ENCODE measurements at places on chromosomes 6 and 20.
A peak's percentile ranks its signal among the peaks of the same experiment; 100 is the strongest.

- DNase-seq, result no peak
These were observed 15.7 kb upstream of the BHLHE23 start for GRCh38 chr20:63022501-63022900.

GRCh38 chr20:23417861-23418260, 3.4 kb downstream of the NAPB start:
- no peak for DNase-seq

DNA sequence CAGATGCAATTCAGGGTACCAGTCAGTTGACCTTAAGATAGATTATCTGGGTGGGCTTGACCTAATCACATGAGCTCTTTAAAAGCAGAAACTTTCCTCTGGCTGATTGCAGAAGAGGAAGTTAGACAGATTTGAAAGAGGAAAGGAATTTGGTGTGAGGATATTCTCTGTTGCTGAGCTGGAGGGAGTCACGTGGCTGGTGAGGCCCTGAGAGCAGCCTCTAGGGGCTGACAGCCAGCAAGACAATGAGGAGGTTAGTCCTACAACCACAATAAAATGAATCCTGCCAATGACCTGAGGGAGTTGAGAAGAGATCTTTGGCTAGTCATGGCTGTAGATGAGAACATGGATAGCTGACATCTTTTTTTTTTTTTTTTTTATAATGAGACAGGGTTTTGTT, 87.0 kb upstream of the B3GAT2 start:
- DNase-seq, result no peak

DNA sequence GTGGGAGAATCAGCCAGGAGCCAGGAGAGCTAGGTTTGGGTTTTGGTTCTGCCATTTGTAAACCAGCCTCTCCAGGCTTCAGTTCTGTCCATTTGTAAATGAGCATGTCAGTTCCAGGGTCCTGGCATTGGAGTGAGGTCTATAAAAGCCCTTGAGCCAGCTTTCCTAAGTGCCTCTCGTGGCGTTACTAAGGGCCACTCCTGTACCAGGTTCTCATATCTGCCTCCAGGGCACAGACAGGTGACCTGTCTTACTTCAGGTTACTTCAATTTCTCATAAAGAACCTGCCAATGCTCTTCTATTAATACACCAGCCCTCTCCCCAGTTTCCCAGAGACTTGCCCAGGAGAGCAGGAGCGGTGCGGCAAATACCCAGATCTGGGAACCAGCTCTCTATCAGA, 101.9 kb downstream of the VEGFA start:
- no peak for DNase-seq

- DNase-seq, result no peak
These were observed 88.1 kb downstream of the HMGCLL1 start for GRCh38 chr6:55490871-55491270.

DNA sequence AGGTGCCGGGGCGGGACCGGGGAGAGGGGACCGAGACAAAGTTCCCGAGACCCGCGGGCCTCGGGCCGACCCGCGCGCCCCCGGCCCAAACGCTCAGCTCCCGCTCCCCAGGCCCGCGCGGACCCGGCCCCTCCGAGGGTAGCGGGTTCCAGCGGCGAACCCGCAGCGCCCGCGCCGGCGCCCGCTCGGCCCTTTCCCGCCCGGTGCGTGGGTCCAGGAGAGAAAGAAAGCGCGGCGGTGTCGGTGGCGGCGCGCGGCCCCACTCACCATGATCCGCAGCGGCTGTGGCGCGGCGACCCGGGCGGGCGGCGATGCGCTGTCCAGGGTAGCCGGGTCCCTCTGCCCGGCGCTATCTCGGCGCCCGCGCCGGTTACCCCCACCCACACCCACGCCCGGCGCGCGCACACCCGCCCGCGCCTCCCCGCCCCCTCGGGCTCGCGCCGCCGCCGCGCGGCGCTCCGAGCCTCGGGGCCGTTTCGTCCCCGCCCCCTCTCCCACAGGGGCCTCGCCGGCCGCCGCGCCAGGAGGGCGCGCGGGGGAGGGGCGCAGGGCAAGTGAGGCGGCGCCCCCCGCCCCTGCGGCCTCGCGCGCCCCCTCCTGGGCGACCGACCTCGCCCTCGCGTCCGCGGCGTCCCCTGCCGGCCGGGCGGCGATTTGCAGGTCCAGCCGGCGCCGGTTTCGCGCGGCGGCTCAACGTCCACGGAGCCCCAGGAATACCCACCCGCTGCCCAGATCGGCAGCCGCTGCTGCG, at the start of gene ELOVL2:
Gene ELOVL2, minus strand, starts transcription at position 345 of the 751 bp plus-strand sequence. Its CDS starts 75 bp downstream, at position 270.
- DNase-seq, result peak; percentile 72

DNA sequence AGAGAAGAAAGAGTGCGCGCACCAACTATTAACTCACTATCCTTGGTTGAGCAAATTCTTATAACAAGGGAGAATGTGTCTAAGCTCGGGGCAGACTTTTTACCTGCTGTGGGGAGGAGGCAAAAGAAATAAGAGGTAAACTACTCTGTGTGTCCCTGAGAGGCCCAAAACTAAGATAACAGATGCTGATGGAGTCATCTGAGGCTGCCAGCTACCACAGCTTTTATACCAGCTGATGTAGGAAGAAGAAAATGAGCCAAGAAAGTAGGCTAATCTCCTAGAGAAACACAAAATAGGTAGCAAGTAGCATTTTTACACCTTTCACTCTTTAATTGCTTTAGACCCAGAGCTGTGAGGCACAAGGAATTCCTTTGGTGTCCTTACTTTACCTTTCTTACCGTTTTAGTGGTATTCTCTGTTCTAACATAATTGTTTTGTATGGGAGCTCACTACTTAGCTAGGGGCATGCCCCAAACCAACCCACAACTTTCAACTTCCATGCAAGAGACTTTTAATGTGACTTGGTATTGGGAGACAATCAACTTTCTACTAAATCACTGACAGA, 27.8 kb upstream of the PIM1 start:
- DNase-seq, result no peak

DNA sequence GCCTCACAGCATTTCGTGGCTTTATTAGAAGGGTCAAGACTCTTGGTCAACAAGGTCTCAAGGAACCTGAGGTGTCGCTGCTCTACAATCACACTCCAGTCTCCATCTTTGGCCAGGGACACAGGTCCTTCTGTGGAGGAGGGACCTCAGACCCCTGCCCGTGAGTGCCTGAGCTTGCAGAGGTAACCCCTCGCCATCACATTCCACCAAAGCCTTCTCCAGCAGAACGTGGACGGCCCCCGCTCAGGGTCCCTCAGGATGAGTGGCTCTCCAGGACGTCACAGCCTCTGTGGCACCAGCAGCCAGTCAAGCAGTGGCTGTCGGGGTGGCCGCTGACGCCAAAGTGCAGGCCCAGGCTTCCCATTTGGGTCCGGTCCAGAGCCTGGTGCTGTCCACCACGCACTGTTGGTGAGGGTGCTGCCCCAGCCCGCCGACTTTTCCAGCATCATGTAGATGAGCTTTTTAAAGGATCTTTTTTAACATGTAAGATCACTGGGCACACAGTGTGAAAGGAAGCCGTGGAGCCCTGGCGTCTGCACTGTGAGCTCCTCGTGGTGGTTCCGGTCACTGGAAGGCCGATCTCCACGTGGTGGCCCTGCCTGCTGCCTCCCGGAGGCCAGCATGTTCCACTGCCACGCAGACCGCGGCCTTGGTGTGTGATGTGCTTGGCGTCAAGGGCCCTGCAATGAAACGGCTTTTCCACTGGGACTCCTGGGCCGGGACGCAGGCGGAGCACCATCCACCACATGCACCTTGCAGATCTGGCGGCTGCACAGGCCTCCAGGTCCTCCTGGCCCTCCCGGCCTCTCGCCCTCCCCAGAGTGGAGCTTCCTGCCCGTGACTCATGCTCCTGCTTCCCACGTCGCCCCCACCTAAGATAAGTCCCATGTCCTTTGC, 8.3 kb upstream of the KIF25 start:
- no peak for DNase-seq

GRCh38 chr6:51619042-51619799, 468.2 kb downstream of the PKHD1 start:
- no peak for DNase-seq

DNA sequence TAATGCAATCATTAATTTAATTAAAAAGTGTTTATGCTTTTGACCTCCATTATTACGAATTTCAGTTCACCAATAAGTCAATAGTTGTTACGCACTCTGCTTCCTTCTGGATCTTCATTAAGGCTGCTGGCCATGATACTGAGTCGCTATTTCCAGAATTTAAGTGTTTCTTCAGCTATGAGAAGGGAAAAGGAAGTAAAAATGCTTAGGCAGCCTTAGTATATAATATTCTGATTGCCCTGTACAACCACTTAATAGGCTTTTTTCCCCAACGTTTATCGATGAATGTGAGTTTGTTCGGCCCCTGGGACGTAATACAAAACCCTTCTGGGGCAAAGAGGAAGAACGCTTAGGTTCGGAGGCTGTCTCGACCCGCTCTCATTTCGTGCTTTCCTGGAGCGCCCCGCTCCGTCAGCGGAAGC, 644 bp downstream of the OARD1 start:
- peak; percentile 71 for DNase-seq

GRCh38 chr6:39156801-39157200, 41.8 kb upstream of the SAYSD1 start:
- DNase-seq, result no peak

GRCh38 chr6:92779746-92780145, 639.6 kb downstream of the EPHA7 start:
- DNase-seq, result no peak

DNA sequence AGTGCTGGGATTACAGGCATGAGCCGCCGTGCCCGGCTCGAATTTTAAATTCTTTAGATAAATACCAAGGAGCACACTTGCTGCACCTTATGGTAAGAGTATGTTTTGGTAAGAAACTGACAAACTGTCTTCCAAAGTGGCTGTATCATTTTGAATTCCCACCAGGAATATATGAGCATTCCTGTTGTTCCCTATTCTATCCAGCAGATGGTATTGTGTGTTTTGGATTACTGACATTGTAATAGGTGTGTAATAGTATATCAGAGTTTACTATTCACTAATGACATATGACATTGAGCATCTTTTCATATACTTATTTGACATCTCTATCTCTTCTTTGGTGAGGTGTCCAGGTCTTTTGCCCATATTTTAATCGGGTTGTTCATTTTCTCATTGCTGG, 40.5 kb downstream of the TGM6 start:
- DNase-seq, result no peak

GRCh38 chr6:41595166-41595565, 43.1 kb upstream of the MDFI start:
- DNase-seq, result no peak

- DNase-seq, result peak; percentile 63
These were observed at the start of gene ZNF334 for GRCh38 chr20:46512943-46513844. ZNF334 (minus strand) TSS chr20:46513559; CDS start chr20:46512102, 1,457 bp downstream.

GRCh38 chr6:119171088-119171841, 92.8 kb upstream of the FAM184A start:
- no peak for DNase-seq

- DNase-seq, result no peak
These were observed 14.9 kb upstream of the RFPL4B start for GRCh38 chr6:112332274-112332673.

- DNase-seq, result no peak
These were observed 72.0 kb downstream of the TIAM2 start for GRCh38 chr6:155066921-155067680.

GRCh38 chr6:7439228-7439627, 49.6 kb downstream of the RIOK1 start:
- no peak for DNase-seq

- DNase-seq, result no peak
These were observed 37.4 kb downstream of the PLAGL1 start for GRCh38 chr6:143970456-143971218.

- no peak for DNase-seq
These were observed 143.6 kb downstream of the MRPL14 start for GRCh38 chr6:43983632-43984031.

- DNase-seq, result no peak
These were observed 1.8 kb upstream of the ABT1 start for GRCh38 chr6:26594730-26595632.

GRCh38 chr20:44005661-44006060, 91.0 kb downstream of the TOX2 start:
- DNase-seq, result no peak

- no peak for DNase-seq
These were observed 7.3 kb downstream of the SDC4 start for GRCh38 chr20:45340951-45341350.
